ENCODE measurements at places on chromosomes 5 and 9.

GRCh38 chr9:13957089-13957488 lies 356.9 kb downstream of the NFIB start:
- no peak for DNase-seq

GRCh38 chr9:112327718-112328450 lies 5.5 kb downstream of the PTBP3 start:
- no peak for DNase-seq

- DNase-seq = peak; percentile 20
These were observed 151.8 kb upstream of the ADRA1B start for GRCh38 chr5:159764283-159765134.

DNA sequence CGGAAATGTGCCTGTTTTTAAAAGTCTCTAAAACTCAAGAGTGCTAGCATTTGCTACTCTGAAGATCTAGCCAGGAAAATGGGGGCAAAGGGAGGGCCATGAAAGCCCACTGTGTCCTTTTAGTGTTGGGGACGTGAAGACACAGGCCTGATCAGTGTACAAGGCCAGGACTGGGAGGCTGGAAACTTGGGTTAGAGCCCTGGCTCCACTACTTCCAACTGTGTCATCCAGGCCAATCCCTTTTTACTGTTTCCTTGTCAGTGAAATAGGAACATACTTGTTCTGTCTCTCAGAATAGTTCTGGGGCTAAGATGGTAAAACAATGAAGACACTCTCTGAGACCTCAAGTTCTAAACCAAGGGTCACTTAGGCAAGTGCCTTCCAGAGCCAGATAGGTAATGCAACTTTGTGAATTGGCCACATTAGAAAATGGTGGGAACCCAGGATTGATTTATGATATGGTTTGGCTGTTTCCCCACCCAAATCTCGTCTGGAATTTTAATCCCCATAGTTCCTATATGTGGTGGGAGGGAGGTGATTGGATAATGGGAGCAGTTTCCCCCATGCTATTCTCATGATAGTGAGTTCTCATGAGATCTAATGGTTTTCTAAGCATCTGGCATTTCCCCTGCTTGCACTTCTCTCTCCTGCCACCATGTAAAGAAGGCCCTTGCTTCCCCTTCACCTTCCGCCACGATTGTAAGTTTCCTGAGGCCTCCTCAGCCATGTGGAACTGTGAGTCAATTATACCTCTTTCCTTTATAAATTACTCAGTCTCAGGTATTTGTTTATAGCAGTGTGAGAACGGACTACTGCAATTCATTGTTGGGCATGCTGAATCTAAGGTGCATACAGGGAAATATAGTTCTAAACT lies 30.4 kb upstream of the B4GALT1 start:
- DNase-seq = no peak

DNA sequence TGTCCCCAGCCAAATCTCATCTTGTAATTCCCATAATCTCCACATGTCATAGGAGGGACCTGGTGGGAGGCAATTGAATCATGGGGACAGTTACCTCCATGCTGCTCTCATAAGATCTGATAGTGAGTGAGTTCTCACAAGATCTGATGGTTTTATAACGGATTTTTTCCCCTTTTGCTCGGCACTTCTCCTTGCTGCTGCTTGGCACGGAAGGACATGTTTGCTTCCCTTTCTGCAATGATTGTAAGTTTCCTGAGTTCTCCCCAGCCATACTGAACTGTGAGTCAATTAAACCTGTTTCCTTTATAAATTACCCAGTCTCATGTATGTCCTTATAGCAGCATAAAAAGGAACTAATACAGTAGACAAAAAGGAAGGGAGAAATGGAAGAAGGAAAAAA lies 76.7 kb upstream of the CCNG1 start:
- DNase-seq = no peak

- no peak for DNase-seq
These were observed 137.2 kb downstream of the ARRDC3 start for GRCh38 chr5:91245871-91246270.

DNA sequence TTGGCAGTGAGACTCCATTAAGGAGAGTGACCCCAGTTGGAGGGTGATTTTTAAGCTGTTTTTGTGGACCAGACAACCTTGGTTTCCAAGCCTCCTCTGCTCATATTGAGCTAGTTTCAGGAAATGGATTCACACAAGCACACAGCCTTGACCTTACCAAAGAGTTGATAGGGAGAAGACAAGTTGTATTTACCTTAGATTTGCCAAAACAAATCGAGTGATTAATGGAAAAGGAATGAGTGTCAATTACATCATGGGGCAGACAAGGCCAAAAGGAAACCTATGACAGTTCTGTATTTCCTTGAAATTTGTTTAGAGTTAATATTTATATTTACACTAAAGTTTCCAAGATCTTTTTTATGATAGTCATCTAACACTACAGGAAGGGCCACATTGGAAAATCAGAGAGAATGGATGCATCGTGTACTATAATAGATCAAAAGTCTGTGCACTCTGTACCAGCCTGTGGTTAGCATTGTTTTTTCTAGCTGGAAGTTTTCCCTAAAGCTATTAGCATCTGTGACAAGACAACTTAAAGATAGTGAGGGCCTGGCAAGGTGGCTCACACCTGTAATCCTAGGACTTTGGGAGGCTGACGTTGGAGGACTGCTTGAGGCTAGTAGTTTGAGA lies 86.0 kb upstream of the FER start:
- no peak for DNase-seq

- DNase-seq = no peak
These were observed 13.4 kb downstream of the SLC44A1 start for GRCh38 chr9:105257809-105258208.

- no peak for DNase-seq
These were observed 158.7 kb upstream of the TNC start for GRCh38 chr9:115276621-115277020.

DNA sequence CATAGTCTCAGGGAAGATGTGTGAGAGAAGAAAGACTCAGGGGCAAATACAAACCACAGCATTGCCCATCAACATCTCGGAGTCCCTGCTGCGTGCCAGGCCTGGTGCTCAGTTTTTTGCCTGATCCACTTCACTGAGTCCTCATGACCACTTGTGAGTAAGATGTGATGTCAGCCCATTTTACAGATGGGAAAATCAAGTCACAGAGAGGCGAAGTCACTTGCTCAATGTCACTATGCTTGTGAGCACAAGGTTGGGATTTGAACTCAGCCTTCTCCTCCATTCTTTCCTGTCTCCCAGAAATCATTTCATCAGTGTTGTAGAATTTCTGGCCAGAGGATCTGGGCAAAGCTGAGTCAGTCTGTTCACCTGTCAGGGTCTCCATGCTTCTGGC lies 34.6 kb upstream of the PSD2 start:
- DNase-seq = no peak

DNA sequence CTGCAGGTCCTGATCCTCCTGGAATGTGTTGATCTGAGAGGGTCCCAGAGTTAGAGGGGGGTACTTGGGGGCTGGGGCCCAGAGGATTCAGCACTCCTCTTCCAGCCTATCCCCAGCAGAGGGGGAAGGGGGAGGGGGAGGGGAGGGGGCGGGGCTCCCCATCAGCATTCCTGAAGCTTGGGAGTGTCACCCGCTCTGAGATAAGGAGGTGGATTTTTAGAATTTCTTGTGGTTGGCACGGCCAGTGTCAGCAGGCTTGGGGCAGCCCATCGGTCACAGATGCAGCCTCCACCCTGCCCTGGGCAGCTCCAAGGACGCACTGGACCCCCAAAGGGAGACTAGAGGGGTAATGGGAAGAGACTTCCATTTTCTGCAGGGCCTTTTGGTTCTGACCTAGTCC lies 5.3 kb downstream of the FGF18 start:
- no peak for DNase-seq

GRCh38 chr9:69535911-69536310 lies 136.3 kb downstream of the APBA1 start:
- DNase-seq = no peak

- DNase-seq = no peak
These were observed 15.0 kb upstream of the PTBP3 start for GRCh38 chr9:112348257-112349007.

DNA sequence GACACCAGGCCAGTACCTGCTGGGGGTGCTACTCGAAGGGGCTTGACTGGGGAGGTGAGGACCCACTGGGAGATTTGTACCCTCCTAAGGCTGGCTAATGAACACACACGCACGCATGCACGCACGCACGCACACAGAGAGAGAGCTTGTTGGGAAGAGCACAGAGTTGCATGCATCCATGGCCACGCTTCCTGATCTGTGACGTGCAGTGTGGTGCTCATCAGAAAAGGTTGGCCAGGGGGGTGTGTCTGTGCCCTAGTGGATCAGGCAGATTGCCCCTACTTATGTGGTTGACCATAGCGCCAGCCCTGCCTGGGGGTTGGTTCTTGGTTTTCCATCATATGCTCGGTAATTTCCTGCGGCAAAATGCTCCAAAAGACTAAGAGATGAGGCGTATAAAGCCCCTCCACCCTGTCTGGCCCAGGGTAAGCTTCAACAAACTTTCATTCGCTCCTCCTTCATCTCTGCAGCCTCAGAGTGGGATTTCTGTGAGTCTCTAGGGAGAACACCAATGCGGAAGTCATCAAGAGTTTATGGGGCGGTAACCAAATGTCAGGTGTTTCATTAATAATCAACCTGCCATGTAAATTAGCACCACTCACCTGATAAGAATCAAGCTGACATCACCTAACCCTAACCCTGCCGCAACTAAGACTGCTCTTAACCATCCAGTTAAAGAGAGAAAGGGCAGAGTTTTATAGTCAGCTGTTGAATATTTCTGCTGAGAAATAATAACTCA lies 8.0 kb upstream of the GFI1B start:
- no peak for DNase-seq

DNA sequence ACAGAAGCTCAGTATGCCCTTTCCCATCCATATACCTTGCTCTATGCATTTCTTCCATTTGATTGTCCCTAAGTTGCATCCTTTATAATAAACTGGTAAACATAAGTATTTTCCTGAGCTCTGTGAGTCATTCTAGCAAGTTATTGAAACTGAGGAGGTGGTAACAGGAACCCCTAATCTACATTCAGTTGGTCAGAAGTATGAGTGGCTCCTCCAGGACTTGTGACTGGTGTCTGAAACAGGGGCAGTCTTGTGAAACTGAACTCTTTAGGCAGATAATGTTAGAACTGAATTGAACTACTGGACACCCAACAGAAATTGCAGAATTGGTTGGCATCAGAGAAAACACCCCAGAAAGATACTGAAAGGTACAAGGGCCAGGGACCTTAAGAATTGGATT lies 133.1 kb upstream of the POU5F2 start:
- DNase-seq = no peak

- DNase-seq = no peak
These were observed 42.4 kb downstream of the TNFSF8 start for GRCh38 chr9:114887963-114888362.

DNA sequence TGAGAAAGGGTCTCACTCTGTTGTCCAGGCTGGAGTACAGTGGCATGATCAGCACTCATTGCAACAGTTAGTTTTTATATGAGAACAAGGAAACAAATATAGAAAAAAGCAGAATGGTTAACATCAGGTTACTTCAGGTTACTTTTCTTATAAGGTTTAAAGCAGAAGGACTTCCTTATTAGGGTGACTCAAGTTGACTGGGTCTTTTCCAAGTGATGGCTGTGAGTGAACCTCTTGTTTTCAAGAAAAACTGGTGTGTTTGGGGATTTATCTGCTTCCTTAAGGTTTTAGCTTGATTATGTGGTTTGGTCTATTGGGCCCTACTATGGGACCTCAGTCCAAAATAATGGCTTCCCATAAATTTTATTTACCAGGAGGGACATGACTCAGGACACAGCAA lies 99.2 kb downstream of the ARRDC3 start:
- no peak for DNase-seq

- no peak for DNase-seq
These were observed 92.8 kb upstream of the ADAMTS2 start for GRCh38 chr5:179438011-179438441.

DNA sequence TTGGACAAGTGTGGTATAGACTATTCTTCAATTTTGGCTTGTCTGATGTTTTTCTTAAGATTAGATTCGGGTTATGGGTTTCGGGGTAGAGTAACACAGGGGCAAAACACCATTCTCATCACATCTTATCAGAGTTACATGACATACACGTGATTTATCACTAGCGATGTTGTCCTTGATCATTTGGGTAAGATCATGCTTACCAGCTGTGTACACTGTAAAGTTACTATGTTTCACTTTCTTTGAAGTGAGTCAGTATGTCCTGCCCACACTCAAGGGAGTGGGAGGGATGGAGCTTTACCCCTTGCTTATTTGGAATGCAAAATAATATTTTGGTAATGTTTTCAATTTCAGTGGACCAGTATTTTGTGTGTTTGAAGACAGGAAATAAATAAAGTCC lies 101.8 kb upstream of the TAF11L2 start:
- DNase-seq = no peak

Data from CMK (cell line).